H9 (cell line): ENCODE measurements at places on chromosomes 13 and 19.
A peak's percentile ranks its signal among the peaks of the same experiment; 100 is the strongest.

DNA sequence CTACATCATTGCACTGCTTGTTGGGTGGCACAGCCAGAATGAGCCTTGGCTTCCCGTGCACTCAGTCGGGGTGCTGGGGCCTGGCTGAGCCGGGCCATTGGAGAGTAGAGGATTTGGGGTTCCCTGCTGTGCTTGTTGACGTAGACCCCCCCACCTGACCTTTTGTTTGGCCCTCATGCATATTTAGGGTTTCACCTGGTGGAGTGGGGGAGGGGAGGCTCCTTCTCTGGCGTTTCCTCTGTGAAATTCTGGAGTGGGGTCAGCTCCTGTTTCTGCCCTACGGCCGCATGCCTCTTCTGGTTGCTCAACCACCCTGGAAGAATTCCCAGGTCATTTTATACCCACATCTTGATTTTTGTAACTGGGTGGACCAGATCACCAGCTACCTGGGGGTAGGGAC is 82.8 kb downstream of the SIPA1L3 start:
- H3K36me3 ChIP-seq, result no peaks in the 10 kb centered on the region; the same call in 2 of the 3 replicates
- H3K4me1 ChIP-seq, result peaks cover 16% of the 10 kb centered on the region; the same call in 1 of the 2 replicates
- H3K27ac ChIP-seq, result peak overlapping the region; percentile 26
- peak overlapping the region; percentile 65 for H3K4me3 ChIP-seq

DNA sequence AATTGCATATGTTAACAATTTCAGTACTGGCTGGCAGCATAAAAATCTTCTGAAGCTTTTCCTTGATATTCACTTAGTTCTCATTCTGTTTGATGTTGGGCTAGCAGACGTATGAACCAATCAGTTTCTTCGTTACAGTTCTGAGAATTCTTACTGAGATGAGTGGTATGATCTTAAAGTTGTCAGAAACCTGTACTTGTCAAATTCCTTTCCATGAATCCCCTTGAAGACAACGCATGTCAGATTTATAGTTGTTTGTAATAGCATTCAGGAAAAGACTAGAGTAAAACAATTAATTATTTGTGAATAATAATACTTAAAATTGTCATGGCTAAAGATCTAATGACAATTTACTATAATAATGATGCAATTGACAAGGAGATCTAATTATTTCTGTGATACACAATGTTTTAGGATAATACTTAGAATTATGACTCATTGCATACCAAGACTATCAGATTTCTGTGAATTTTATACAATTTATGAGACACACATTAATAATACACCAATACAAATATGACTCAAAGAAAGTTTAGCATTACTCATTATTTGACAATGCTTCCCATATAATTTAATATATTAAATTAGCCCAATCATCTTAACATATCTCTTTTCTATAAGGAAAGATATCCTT is 447.2 kb downstream of the RFC3 start:
- no peaks in the 10 kb centered on the region for H3K27me3 ChIP-seq
- H3K4me1 ChIP-seq, result no peaks in the 10 kb centered on the region; the same call in 1 of the 2 replicates
- DNase-seq, result no peak
- H3K36me3 ChIP-seq, result peaks cover 7% of the 10 kb centered on the region

- no peaks in the 10 kb centered on the region for H3K36me3 ChIP-seq
- H3K27me3 ChIP-seq, result no peaks in the 10 kb centered on the region
- no peak overlapping the region for H3K27ac ChIP-seq
- no peak for DNase-seq
Observed at GRCh38 chr13:30845297-30846214, 60.5 kb upstream of the MEDAG start.

DNA sequence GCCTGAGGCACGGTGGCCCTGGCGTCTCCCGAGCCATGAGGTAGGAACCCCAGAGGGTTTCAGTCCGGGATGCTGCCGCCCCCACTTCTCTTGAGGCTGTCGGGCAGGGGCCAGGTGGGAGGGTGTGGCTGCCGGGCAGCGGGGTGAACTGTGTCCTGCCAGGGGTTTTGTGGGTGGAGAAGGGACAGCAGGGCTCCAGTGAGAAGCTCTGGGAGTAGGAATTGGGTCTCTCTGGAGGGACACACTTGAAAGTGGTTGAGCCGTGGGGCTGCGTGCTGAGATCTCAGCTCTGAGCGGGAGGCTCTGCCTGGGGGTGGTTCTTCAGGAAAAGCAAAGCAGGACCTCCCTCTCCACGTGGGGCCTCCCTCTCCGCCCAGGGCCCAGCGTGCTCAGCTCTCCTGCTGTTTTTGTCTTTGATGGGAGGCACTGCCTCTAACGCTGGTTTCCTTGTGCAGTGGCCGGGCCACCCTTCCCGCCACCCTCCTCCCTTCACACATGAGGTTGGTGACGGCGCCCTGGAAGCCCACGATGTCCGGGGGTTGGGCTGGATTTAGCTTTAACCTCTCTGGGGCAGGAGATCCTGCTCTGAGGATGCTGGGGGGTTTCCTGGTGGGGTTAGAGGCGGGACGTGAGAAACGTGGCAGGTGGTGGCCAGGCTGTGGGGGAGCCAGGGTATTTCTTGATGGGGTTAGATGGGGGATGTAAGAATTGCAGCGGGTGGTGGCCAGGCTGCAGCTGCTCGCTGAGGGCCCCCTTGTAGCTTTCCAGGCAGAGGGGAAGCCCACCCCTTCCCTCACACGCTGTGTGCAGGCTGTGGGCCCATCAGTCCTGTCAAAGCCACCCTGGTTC is 15.3 kb upstream of the ZNF554 start:
- H3K4me3 ChIP-seq, result no peak overlapping the region
- H3K27me3 ChIP-seq, result no peaks in the 10 kb centered on the region
- H3K4me1 ChIP-seq, result no peaks in the 10 kb centered on the region
- DNase-seq, result no peak
- H3K27ac ChIP-seq, result no peak overlapping the region

DNA sequence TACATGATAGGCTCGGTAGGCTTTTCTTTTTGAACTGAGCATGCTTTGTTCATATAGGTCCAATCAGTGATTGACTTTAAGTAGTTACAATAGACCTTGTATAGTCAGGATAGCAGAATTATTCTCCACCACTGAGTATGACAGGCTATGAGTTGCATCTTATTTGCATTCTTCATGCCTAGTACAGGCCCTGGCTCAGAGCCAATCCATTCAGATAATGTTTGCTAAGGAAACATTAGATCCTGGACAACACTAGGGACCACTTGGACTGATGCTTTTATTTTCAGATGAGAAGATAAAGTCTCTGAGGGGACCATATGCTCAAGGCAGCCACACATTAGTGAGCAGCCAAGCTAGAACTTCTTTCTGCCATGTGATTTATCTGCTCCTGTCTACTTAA is 133.9 kb downstream of the KL start:
- no peaks in the 10 kb centered on the region for H3K27me3 ChIP-seq
- no peak overlapping the region for H3K4me3 ChIP-seq
- H3K36me3 ChIP-seq, result no peaks in the 10 kb centered on the region

GRCh38 chr19:6737873-6738786 is 750 bp upstream of the GPR108 start:
- no peaks in the 10 kb centered on the region for H3K27me3 ChIP-seq
- peak; percentile 86 for DNase-seq
- peak overlapping the region; percentile 88 for H3K4me3 ChIP-seq
- no peak overlapping the region for H3K27ac ChIP-seq
- peaks cover 16% of the 10 kb centered on the region for H3K36me3 ChIP-seq

DNA sequence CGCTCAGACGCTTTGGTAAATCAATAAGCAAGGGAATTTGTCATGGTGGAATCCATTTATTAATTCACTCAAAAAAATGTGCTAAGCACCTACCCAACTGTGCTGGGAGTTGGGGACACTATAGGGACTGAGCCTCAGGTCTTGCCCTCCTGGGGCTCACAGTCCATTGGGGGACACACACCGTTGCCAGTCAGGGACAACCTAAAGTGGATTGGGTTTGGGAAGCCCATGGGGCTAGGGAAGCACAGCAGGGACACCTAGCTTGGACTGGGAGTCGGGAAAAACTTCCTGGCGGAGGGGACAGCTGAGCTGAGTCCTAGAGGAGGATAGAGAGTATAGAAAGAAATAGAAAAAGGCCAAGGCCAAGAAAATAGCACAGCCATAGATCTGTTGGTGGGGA is 8.5 kb downstream of the FOSB start:
- H3K36me3 ChIP-seq, result peaks cover 4% of the 10 kb centered on the region; the same call in 1 of the 2 replicates
- no peak for DNase-seq
- no peaks in the 10 kb centered on the region for H3K27me3 ChIP-seq
- no peak overlapping the region for H3K27ac ChIP-seq

GRCh38 chr13:65594298-65594781 is 1635.8 kb downstream of the PCDH9 start:
- no peak overlapping the region for H3K4me3 ChIP-seq
- no peak overlapping the region for H3K27ac ChIP-seq
- H3K36me3 ChIP-seq, result peaks cover 5% of the 10 kb centered on the region; the same call in 1 of the 3 replicates
- no peaks in the 10 kb centered on the region for H3K4me1 ChIP-seq
- no peaks in the 10 kb centered on the region for H3K27me3 ChIP-seq
- no peak for DNase-seq

- H3K4me3 ChIP-seq, result no peak overlapping the region; the same call in 2 of the 3 replicates
- no peak for DNase-seq
- H3K27me3 ChIP-seq, result peaks cover 2% of the 10 kb centered on the region; the same call in 1 of the 2 replicates
Observed at GRCh38 chr19:54233941-54234340, 8.6 kb downstream of the LILRA6 start.

DNA sequence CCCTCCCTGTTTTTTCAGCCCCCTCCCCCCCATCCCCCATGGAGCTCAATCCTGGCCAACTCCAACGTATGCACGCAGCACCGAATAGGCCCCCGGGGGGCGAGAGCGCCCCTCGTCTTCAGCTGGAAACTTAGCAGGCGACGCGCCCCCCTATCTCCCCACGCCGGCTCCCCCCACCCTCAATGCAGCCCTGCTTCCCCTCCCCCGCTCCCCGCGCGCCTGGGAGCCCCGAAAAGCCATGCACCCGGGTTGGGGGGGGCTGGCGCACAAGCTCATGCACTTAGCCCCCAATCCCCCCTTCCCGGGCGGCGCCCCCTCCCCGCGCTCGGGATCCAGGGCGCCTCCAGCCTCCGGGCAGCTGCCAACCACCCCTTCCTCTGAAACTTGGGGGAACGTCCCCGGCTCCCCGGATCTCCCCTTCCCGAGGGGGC is 508 bp downstream of the ZBTB7A start:
- no peak overlapping the region for H3K27ac ChIP-seq
- H3K4me1 ChIP-seq, result no peaks in the 10 kb centered on the region; the same call in 1 of the 2 replicates
- H3K27me3 ChIP-seq, result peaks cover 10% of the 10 kb centered on the region; the same call in 1 of the 2 replicates
- H3K36me3 ChIP-seq, result peaks cover 4% of the 10 kb centered on the region; the same call in 1 of the 2 replicates
- peak overlapping the region; percentile 56 for H3K4me3 ChIP-seq

DNA sequence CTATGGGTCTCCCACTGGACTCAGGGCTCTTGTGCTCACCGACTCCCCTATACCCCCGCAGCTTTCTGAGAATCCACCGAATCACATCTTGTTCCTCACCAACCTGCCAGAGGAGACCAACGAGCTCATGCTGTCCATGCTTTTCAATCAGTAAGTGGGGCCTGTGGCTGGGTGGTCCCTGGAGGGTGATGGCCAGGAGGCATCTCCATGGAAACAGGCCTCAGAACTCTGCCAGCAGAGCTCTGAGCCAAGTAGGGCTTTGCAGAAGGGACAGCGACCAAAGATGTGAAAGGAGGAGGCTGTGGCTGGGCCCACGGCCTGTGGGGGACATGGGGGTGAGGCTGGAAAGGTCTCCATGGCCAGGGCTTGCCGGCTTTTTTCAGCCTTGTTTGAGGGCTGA is 11.8 kb upstream of the MIA start:
- H3K36me3 ChIP-seq, result peaks cover 74% of the 10 kb centered on the region
- no peaks in the 10 kb centered on the region for H3K27me3 ChIP-seq
- H3K4me3 ChIP-seq, result no peak overlapping the region
- H3K4me1 ChIP-seq, result no peaks in the 10 kb centered on the region
- H3K27ac ChIP-seq, result no peak overlapping the region

- no peaks in the 10 kb centered on the region for H3K27me3 ChIP-seq
- no peaks in the 10 kb centered on the region for H3K4me1 ChIP-seq
- H3K27ac ChIP-seq, result no peak overlapping the region
Observed at GRCh38 chr13:77820431-77821149, 98.0 kb downstream of the EDNRB start.

GRCh38 chr19:6241056-6241455 is 38.7 kb downstream of the MLLT1 start:
- no peak for DNase-seq
- 0 out of 2 replicates have a peak, but pooled peaks cover 2% of the 10 kb centered on the region for H3K4me1 ChIP-seq
- H3K36me3 ChIP-seq, result peaks cover 12% of the 10 kb centered on the region

DNA sequence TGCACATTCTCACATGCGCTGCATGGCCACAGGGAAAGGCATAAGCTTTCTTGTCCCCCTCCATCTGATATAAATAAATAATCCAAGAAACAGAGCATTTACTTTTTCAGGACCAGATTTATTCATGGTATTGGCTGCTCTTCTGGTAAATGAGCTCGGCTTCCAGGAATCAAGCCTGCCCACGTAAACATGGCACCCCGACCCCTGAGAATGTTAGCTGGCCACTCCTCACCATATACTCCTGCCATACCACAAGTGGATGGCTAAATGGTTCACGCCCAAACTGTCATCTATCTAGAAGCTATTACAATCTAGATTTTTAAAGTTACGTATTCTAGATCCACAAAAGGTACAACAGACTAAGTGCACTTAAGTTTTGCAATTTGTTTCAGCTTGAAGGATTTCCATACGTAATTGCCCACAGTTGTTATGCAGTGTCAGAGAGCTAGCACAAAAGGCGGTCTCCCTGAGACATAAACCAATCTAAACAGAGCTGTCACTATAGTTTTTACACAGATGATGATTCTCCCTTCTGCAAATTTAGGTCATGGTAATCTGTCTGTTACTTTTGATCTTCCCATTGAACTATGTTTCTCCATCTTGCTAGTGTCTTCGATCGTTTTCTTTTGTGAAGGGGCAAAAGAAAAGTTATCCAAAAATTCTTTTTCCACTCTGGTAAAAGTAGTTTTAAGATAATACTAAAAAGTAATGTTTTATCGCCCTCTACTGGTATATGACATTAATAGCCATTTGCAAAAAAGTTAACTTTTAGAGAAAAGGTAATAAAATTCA is 16.2 kb upstream of the FOXO1 start:
- peaks cover 11% of the 10 kb centered on the region for H3K4me1 ChIP-seq
- H3K4me3 ChIP-seq, result no peak overlapping the region
- H3K36me3 ChIP-seq, result peaks cover 2% of the 10 kb centered on the region; the same call in 1 of the 2 replicates
- DNase-seq, result no peak
- no peaks in the 10 kb centered on the region for H3K27me3 ChIP-seq

DNA sequence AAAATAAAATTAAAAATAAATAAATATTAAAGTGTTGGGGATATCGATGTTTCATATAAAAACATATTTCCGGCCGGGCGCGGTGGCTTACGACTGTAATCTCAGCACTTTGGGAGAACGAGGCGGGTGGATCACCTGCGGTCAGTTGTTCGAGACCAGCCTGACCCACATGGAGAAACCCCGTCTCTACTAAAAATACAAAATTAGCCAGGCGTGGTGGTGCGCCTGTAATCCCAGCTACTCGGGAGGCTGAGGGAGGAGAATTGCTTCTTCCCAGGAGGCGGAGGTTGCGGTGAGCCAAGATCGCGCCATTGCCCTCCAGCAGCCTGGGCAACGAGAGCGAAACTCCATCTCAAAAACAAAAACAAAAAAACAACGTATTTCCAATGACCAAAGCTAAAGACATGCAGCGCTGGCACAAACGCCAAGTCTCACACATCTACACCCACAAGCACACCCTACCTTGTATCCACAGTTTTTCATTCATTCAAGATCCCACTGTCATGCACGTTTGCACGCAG is 907 bp downstream of the ZNF569 start:
- no peaks in the 10 kb centered on the region for H3K27me3 ChIP-seq
- H3K4me1 ChIP-seq, result no peaks in the 10 kb centered on the region
- H3K36me3 ChIP-seq, result peaks cover 16% of the 10 kb centered on the region
- no peak for DNase-seq
- peak overlapping the region; percentile 97 for H3K4me3 ChIP-seq
